ENCODE measurements at places on chromosomes 12 and 14.

DNA sequence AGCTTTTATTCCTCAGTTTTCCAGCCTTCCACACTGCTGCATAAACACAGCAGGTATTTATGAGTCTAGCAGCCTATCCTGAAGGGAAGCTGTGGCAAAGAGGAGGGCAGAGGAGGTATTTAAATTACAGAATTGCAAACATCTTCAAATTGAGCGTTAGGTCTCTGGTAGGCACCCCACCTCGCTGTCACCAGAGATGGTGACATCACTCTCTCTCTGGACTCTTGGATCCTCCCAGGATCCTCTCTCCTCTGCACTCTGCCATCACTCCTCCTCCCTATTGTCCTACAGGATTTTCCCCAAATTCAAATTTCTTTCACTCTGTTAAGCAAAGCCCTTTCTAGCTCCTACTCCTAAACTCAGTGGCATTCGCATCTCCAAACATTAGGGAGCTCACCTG is 6.7 kb downstream of the PLEKHD1 start:
- ATAC-seq = no peak

GRCh38 chr14:106842687-106843086 is 1316.3 kb downstream of the TMEM121 start:
- no peak for ATAC-seq

DNA sequence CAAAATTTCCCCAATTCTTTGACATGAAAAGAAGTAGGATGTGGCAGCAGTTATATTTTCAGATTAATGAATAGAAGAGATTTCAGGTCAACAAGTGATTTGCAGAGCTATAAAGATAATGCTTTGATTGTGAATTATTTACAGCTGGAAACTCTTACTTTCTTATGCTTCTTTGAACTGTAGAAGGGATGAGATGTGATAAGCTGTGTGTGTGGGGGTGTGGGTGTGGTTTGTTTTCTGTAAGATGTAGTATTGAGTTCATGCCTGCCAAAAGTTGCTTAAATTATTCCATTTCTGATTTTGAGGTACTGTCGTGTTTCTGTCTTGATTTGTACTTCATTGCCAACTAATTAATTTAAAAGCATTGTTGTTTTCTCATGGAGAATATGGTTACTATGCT is 22.7 kb downstream of the AEBP2 start:
- ATAC-seq = no peak

DNA sequence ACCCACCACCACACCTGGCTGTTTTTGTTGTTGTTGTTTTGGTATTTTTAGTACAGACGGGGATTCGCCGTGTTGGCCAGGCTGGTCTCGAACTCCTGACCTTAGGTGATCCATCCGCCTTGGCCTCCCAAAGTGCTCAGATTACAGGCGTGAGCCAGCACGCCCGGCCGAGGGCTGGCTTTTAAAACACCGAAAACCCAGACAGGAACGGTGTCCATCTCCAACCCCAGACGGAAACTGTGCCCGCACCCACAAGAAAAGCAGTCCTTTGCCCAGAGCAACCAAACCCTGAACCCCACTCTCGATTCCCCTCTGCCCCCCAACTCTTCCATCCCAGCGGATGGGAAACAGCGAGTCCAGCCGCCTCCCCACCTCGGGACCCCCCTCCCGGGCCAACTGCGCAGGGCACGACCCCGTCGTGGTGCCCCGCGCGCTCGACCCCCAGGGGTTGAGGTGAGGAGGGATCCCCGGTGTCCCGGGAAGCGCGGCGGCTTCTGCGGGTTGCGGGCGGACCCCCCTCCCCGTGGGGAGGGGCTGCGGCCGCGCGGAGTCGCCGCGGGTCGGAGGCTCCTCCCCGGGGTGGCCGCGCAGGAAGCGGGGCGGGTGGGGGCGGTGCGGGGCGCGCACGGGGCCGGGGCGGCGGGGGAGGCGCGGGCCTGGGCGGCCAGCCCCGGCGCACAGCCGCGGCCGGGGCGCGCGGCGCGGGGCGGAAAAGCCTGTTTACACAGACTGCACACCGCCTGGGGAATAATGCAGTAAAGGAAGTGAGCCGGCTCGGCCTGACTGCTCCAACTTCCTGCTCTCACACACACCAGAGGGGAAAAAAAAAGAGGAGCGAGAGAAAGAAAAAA is at the start of gene ELK3:
TSS of gene ELK3 (plus strand) at position 651 of the 851 bp plus-strand sequence.
- peak; percentile 16 for ATAC-seq

GRCh38 chr12:6768990-6769389 is 2.8 kb downstream of the PTMS start:
- ATAC-seq = no peak

- ATAC-seq = peak; percentile 68
These were observed 5.4 kb downstream of the PSMD9 start for GRCh38 chr12:121893961-121894460.

- no peak for ATAC-seq
These were observed 33.7 kb downstream of the SPPL3 start for GRCh38 chr12:120870415-120870814.

- no peak for ATAC-seq
These were observed 323.7 kb downstream of the PAWR start for GRCh38 chr12:79367032-79367589.
